Mesenchymal stem cell (in vitro differentiated cells and primary cell): ENCODE measurements at places on chromosomes 6 and 20.

DNA sequence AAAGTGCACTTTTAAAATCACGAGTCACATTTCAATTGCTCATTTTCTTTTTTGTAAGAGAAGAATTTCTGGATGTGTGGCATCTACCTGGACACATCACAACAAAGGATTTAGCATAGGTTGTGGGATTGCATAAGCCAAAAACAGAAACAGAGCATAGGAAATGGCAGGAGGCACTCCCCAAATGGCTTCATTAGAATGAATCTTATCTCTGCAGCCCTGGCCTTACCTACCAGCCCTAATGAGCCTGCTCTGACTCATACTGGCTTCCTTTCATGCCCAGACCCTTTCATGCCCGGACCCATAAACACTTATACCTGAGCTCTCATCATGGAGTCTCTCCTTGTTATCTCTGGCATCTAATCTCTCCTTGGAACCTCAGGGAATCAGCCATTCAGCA is 23.9 kb upstream of the SPTLC3 start:
- DNase-seq = no peak

GRCh38 chr6:132910759-132911158 is 96.4 kb downstream of the RPS12 start:
- no peak for DNase-seq

- no peak for DNase-seq
These were observed 24.2 kb downstream of the PRPH2 start for GRCh38 chr6:42698217-42698616.

DNA sequence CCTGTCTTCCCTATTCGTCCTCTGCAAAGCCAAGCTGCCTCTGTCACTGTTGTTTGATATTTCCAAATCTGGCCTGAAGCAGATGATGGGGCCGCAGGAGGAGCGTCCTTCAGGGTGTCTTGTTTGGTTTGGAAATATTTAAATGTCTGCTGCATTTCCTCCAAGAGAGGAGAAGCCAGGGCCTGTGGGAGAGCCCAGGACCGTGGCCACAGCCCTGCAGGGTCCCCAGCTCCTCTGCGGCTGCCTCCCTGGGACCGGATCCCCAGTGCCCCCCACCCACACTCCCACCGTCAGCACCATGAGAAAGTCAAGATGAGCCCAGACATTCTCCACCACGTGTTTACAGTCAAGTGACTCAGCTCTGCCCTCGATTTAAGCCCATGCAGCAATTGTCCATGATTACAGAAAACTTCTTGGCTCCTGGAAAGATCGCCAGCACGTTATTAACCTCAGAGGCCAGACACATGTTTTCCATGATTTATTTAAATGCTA is 18.2 kb downstream of the FOXF2 start:
- DNase-seq = peak; percentile 57

- DNase-seq = no peak
These were observed 174.4 kb downstream of the SYNE1 start for GRCh38 chr6:152462716-152463115.

DNA sequence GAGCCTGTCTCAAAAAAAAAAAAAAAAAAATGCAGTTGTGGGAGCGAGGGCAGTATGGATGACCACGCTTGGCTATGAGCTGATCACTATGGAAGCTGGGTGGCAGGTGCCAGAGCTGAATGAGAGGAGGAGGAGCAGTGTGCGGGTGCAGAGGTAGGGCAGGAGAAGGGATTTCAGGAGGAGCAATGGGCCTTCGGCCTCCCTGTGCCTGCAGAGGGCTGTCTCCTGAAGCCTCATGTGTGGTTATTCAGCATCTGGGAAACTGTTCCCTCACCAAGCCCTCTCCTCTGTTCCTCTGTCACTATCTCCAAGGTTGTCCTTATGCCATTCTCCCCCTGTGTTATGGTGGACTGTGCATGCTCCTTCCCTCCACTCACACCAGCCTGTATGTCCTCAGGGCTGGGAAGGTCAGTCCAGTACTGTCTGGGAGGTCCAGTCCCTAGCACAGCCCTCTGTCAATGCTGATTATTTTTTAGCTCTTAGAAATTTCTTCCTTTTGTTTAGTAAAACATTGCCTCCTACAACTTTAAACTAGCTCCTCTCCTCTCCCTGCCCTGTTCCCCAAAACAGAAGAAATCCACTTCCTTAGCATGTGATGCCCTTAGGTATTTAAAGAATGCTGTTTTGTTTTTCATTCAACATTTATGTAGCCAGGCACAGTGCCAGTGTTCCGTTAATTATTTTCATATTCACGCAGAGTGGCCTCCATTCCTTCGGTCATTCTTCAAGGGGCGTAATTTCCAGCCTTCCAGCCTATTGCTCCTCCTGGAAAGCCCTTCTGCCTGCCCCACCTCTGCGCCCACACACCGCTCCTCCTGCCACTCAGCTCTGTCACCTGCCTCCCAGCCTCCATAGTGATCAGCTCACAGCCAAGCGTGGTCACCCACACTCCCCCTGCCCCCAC is 48.9 kb downstream of the CNBD2 start:
- DNase-seq = no peak

DNA sequence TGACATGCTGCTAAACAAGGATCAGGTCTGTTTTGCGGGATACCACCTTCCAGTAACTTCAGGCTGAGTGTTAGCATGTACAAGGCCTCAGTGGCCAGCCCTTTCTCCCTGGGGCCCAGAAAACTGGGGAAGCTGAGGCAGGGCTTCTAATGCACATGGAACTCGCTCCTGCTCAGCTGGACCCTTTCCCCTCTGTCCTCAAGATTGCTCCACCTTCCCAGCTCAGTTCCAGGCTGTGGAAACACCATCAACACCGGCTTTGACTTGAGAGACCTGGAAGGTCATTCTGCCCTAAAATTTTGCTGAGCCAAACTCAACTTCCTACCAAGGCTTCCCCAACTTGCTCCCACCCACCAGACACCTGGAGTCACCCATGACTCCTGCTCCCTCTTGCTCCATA is 4.2 kb upstream of the BLCAP start:
- no peak for DNase-seq

GRCh38 chr6:84016029-84016428 is 17.5 kb upstream of the MRAP2 start:
- DNase-seq = no peak

GRCh38 chr6:80154160-80154559 is 47.7 kb downstream of the BCKDHB start:
- no peak for DNase-seq

DNA sequence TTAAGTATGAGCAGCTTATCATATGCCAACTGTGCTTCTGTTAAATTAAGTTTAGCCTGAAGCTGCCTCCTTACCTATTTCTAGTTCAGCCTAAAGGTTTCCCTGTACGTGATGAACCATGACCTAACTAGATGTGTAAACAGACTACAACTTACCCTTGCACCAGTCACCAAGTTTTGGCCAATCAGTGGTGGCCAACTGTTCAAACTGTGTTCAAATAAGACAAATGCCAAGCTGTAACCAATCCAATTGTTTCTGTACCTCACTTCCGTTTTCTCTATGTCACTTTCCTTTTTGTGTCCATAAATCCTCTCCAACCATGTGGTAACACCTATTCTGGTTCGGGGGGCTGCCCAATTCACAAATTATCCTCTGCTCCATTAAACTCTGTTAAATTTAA is 6.0 kb upstream of the SLC2A10 start:
- DNase-seq = no peak

GRCh38 chr6:14888575-14889000 is 357.3 kb upstream of the JARID2 start:
- no peak for DNase-seq

DNA sequence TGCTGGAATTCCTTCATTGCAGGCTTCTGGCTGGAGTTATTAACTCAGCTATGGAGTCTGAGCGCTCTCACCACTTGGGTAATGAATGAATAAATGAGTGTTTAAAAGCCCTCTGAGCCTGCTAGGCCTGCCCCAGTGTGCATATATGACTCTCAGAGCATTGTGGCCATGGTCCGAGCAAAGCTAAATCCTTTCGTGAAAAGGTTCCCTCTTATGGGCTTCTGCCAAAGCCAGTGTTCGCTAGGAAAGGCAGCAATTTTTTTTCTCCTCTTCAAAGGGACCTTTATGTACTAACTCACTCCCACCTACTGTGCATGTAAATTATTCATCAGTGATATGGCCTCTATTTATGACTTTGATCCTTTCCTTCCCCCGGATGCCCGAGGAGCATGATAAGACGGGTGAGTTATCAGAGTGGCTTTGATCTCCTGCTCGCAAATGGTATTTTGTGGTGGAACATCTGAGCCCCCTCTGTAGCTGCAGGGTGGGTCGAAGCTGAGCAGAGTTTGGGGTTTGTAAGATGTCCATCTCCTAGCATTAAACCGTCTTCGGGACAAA is 88.6 kb downstream of the LINC00237 start:
- DNase-seq = no peak

- DNase-seq = peak; percentile 83
These were observed 406.7 kb downstream of the CD83 start for GRCh38 chr6:14524319-14524718.

GRCh38 chr20:19880256-19881079 is 122.4 kb downstream of the RIN2 start:
- peak; percentile 92 for DNase-seq

DNA sequence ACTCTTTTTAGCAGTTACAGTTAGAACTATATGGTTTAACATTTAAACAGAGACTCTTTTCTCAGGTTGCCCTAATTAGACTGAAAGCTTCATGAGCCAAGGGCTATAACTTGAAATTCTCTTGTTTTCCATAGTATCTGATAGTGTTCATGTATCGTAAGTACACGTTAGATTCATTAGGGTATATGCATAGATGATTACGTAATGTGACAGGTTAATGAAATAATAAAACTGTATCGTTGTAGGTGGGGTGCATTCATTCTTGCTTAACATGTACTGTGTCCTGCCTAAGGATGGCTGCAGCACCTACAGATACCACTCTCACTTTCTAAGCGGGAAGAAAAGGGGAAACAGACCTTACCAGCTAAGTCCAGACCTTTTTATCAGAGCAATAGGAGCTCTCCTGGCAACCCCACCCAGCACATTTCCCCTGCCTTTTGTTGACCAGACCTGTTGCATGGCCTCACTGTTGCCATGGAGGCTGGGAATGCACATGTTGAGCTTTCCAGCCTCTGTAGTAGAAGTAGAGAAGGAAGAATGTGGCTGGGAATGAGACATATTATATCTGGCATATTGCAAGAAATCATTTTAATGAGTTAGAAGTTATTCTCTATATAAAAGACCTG is 83.0 kb downstream of the MAP3K4 start:
- no peak for DNase-seq

DNA sequence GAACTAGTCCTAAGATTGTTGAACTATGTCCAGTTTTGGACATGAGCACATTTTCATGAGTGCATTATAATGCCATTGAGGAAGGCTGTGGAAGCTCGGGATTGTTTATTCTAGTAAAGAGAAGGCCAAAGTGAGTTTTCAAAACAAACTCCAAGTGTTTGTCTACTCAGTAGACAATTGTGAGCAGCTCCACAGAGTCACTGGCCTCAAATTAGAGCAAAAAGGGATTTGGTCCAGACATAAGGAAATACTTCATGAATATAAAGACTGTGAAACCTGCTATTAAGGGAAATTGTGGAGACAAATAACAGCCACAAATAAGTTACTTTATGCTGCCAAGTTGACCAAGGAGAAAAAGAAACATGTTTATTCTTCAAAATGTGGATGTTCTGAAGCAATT is 42.6 kb upstream of the PREP start:
- no peak for DNase-seq

DNA sequence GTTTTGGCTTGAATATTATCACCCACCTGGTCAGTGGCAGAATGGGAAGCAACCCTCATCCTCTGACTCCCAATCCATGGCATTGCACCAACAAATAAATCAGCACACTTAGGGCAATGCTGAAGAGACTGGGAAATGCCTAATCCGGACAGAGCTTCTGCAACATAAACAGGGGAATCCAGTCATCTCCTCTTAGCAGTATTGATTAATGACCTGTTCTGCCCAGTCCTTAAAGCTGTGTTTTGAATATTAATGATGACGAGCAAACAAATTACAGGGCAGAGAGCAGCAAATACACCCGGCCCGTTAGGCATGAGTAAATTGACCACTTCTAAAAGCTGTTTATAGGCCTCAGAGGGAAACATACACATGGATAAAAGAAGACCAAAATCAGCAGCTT is 77.0 kb upstream of the B3GAT2 start:
- peak; percentile 50 for DNase-seq

- no peak for DNase-seq
These were observed 168.2 kb downstream of the SMOC2 start for GRCh38 chr6:168609026-168609685.

GRCh38 chr6:137805622-137806021 is 61.4 kb upstream of the TNFAIP3 start:
- DNase-seq = peak; percentile 44

DNA sequence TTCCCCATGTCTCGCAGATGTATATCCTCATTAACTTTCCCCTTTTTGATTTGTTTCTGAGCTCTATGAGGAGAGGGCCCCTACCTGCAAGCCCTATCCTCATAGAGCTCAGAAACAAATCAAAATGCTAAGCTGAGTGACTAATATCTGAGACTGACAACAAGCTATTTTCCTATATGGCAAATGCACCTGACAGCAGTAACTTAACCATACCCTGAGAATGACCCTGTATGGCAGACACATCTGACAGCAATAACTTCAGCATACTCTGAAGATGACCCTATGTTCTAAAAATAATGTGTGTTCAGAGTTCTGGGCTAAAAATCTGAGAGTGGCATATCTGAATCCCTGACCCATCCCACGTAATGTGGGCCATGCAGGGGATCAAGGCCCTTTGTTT is 79.0 kb upstream of the MEI4 start:
- no peak for DNase-seq

DNA sequence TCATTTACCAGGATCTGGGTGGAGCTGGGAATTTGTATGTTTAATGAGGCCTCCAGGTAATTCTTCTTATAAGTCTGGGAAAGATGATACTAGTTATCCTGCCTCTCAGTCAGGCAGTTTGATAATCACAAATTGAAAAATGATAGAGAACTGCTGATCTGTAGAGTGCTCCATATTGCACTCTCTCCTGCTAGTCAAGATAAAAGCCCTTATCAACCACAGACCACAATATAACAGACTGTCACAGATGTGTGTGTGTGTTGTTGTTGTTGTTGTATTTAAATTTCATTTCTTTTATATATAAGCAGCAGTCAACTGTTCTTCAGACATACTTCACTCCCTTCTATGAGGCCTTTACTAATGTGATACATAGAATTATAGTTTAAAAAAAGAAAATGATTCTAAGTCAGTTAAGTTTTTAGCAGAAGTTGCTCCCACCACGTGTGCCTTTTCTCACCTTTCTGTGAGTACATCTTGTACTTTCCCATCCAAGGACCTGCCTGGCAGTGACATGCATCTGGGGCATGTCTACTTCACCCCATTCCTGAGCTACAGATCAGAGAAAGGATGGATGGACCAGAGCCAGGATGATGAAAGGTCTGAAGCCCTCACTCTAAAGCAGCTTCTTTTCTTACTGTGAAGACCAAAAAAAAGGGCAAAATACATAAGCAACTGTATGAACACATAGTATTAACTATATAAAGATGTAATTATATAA is 29.8 kb downstream of the TENT5A start:
- DNase-seq = no peak

DNA sequence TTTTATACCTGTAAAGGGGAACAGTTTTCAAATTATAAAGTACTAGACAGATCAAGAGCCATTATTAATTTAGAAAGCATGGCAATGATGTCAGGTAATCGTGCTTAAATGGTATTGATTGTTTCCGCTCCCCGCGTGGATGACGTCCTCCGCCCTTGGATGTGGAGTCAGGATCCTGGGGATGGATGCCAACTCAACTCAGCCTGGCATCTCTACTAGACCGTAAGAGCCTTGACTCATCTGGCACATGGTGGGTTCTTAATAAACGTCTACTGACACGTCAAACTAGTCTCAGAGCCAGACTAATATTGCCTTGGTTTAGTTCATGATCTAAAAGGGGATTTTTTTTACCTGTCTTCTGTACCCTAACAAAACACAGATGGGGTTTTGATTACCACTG is 80.2 kb downstream of the LRFN2 start:
- DNase-seq = no peak

- peak; percentile 81 for DNase-seq
These were observed 210.0 kb upstream of the SNX9 start for GRCh38 chr6:157613011-157613522.
